AG08396 (cell line): ENCODE measurements at places on chromosomes 16 and 17.

DNA sequence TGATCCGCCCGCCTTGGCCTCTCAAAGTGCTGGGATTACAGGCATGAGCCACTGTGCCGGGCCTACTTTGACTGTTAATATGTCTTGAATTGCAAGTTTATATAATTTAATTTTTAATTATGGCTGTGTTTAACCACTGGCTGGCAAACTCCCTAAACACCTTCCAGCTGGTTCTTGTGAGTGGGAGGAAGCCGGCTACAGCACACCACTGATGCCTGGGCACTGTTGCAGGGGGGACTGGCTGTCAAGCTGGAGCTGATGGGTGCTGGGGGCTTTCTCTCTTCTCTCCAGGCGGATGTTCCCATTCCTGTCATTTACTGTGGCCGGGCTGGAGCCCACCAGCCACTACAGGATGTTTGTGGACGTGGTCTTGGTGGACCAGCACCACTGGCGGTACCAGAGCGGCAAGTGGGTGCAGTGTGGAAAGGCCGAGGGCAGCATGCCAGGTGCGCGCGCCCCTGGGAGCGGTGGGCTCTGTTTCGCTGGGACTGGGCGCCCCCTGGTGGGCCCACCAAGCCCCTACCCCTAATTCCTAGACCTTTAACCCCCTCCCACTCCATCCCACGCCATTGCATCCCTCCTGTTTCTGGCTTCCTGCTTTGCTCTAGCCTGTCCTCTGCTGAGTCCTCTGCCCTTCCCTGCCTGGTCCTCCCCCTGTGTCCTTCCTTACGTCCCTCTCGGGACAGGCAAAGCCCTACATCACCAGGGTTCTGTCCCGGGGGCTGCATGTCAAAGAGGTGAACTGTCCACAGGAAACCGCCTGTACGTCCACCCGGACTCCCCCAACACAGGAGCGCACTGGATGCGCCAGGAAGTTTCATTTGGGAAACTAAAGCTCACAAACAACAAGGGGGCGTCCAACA is 9.5 kb downstream of the TBX21 start:
- peak; percentile 9 for DNase-seq

GRCh38 chr17:48593126-48593829 is at the start of gene HOXB5:
HOXB5 (minus strand) TSS chr17:48593779; CDS start chr17:48593682, 97 bp downstream.
- DNase-seq, result no peak

DNA sequence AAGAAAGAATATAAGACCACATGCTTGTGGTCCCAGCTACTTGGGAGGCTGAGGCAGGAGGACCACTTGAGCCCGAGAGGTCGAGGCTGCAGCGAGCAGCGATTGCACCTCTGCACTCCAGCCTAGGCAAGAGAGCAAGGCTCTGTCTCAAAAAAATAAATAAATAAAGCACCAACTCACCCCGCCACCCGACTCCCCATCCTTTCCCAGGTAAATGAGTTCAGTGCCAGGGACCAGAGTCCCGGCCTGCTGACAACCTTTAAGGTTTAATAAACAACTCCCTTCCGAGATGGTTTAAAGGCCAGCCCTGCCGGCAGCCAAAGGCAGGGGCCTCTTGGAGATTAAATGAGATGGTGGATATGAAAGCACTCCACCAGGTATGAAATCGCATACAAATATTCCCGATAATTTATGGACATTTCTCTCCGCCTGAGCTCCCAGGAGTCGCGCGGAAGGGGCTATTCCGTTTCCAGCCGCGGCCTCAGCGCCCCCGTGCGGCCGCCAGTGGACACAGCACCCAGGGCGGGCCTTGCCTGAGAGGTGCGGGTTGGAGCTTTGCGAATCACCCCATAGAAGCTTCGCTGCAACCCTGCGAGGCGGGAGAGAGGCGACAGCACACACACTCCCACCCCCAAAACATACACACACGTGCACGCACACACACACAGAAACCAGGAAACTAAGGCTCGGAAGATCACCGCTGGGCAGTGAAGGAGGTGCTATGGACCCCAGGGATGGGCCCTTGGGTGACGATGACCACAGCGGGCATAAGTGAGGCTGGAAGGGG is 4.0 kb upstream of the RPL38 start:
- DNase-seq, result peak; percentile 87

DNA sequence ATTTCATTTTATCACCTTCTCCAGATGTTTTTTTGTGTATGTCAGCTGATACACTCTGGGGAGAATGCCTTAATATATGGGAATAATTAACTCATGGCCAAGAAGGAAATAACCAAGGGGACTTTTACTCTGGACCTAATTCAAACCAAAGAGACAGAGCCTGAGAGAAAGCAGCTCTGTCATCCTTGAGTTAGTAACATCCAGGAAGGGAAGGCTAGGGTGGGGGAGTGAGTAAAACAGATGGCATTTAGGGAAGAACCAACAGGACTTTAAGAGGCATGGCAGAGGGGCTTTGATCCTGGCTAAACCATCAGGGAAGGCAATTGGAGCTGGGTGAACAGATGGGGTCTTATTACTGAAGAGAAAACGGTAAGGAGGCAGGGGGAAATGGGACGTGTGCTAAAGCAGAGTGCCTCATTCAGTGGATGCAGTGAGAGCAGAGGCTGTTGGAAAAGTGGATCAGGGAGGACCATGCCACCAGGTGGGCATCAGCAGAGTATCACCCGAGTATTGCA is 2.5 kb upstream of the SMPD3 start:
- no peak for DNase-seq

- no peak for DNase-seq
Measured at GRCh38 chr16:23716484-23716883, 3.5 kb upstream of the ERN2 start.

DNA sequence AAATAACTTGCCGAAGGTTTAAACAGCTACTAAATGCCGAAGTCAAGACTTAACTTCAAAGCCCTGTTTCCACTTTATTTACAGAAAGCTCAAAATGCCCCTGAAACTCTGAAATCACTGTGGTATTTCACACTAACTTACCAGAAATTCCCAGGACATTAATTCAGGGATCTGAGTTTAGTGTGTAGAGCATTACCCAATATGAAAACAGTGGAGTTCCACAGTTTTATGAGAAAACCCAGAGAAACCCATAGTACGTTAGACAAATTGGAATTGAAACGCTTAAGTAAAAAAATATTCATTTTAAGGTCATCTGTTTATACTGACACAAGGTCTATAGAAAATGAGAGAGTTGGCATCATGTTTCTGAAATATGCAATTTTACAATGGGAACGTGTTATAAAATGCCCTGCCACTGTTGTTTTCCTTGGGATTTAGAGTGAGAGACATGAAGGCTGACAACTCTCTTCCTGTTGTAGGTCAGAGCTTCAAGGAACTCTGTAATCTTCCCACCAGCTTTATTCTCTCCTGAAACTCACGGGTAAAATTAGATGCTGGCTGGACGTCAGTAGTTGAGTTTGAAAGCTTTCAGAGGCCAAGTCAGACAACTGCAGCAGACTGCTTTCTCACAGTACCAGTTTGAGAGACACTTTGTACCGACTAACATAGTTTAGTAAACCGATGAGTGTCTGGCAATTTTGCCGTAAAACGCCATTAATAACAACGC is 139.4 kb upstream of the TBX2 start:
- no peak for DNase-seq

- DNase-seq, result no peak
Measured at GRCh38 chr17:74943808-74944522, 8.3 kb downstream of the OTOP3 start.

GRCh38 chr16:70380248-70380918 is 33.7 kb downstream of the DDX19A start:
- peak; percentile 82 for DNase-seq

DNA sequence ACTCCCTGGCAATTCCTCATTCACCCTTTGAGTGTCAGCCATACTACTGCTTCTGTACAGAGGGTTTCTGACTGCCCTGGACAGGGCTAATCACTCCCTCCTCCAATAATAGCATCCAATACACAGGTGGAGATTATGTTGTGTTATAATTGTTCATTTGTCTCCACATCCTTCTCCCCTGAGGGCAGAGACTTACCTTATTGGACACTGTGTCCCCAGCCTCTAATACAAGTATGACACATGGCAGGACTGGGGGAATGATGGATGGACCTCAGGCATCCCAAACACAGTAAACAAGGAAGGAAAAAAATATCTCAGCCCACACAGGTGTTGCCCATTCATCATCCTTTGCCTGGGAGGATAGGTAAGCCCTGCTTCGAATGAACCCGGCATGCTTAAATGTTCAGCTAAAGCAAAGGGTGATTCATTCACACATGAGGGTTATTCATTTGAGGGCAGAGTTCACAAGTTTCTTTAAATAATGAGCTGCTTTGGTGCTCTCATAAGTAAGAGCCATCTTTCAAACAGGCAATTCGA is 34.8 kb downstream of the MMD start:
- no peak for DNase-seq

DNA sequence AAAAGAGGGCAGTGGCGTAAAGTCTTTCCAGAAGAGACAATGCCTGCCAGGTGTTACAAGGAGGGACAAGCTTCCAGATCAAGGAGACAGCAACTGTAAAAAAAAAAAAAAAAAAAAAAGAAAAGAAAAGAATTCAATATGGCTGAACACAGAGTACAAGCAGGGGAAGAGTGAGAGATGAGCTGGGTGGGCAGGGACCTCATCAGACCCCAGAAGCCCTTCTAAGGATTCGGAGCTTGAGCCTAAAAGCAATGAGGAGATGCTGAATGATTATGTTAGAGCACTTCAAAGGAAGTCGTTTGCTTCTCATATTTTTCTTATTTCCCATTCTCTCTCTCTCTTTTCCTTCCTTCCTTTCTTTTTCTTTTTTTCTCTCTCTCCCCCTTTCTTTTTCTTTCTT is 103.0 kb downstream of the YPEL2 start:
- DNase-seq, result no peak

- DNase-seq, result no peak
Measured at GRCh38 chr17:74785981-74786360, 9.8 kb upstream of the NAT9 start.

- DNase-seq, result no peak
Measured at GRCh38 chr16:23858542-23858941, 22.8 kb downstream of the PRKCB start.

GRCh38 chr16:81445966-81446906 is 1.6 kb downstream of the CMIP start:
- peak; percentile 75 for DNase-seq

GRCh38 chr17:80257716-80258213 is 2.9 kb upstream of the RNF213 start:
- no peak for DNase-seq

DNA sequence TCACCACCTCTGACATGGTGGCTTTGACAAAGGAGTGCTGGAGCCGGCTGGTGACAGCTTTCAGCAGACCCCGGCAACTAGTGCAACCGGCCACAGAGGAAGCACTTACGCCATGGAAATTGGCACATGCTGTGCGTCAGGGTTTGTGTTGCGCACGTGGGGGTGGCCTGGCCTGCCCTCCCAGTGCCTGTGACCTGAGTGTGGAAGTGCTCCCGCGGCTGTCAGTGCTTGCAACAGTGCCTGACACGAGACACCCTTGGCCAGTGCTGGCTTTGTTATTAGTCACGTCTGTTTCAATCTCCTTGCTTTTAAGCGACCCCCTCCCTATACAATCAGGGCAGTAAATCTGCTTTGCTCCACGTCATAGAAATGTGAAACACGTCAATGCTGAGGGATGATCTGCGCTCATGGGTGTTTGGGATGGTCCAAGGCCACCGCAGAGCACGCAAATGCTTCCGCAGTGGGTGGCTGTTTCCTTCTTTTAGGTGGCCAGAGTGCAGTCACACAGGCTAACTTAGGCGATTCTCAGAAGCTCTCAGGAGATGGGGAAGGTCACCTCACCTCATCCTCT is 64.3 kb downstream of the PGS1 start:
- DNase-seq, result peak; percentile 81

GRCh38 chr16:68839831-68840230 is 3.5 kb upstream of the TANGO6 start:
- DNase-seq, result no peak

DNA sequence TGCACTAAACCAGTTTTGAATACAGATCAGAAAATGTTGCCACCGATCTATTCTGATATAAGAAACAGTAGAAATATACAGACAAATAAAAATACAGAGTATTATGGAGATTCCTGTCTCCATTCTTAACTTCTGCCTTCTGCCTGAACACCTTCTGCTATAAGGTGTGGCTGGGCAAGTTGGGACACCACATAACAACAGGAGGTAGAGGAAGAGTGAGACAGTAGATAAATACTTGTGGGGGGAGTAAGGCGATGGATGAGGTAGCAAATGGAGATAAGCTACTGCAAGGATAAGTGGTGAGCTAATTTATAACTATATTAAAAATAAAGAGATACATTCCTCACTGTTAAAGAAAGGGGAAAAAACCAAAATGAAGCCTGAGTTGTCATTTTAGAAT is 143.7 kb downstream of the CDH8 start:
- no peak for DNase-seq

GRCh38 chr16:4159726-4160125 is 43.5 kb upstream of the ADCY9 start:
- no peak for DNase-seq

DNA sequence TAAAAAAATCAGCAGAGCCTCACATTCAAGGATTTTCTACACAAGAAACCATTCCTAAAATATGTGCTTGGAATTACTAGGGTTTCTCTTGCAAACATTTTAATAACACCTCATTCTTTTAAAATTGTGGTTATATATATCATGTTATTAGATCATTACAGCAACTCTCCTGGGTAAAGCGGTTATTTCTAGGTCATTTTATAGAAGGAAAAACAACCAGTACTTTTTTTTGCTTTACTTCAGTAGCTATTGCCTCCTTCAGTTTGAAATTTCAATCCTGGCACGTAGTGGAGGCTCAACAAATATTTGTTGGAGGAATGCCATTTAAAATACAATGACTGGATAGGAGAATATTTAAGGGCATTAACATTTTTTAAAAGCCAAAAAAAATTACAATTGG is 220.6 kb downstream of the CDRT15L2 start:
- no peak for DNase-seq

DNA sequence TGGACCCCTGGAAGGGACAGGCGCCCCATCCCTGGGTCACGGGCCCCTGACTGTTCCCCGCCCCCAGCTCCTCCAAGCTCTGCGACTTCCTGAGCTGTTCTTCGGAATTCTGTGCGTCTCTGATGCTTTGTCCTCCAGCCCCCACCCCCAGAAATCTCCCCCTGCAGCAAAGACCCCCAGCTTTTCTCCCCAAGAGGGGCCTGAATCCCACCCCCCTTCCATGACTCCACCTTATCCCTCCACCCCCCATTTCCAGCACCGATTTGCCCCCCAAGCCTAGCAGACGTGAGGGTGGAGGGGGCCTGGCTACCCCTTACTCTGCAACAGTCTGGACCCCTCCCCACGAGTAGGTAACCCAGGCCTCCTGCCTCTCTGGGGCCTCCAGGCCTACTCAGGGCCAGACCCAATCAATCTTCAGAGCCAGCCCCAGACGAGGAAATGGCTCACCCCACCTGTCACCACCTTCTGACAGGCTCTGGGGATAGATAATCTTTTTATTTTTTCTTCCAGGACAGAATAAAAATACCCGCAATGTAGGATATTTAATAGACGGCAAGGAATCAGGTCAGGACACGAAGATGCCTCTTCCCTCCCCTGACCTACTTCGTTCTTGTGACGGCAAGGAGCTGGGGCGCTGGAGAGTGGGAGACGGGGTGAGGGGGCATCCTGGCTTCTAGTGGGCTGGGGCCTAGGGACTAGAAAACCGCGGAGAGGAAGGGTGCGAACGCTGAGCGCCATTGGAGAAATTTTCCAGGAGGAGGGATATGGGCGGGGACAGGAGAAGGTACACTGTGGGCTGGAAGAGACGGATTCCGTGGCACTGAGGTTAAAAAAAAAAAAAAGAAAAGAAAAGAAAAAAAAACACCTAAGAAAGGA is 744 bp upstream of the PLXDC1 start:
- DNase-seq, result no peak

- no peak for DNase-seq
Measured at GRCh38 chr17:49069585-49070273, 62.8 kb upstream of the B4GALNT2 start.
